ENCODE measurements at places on chromosomes 5 and 9.

DNA sequence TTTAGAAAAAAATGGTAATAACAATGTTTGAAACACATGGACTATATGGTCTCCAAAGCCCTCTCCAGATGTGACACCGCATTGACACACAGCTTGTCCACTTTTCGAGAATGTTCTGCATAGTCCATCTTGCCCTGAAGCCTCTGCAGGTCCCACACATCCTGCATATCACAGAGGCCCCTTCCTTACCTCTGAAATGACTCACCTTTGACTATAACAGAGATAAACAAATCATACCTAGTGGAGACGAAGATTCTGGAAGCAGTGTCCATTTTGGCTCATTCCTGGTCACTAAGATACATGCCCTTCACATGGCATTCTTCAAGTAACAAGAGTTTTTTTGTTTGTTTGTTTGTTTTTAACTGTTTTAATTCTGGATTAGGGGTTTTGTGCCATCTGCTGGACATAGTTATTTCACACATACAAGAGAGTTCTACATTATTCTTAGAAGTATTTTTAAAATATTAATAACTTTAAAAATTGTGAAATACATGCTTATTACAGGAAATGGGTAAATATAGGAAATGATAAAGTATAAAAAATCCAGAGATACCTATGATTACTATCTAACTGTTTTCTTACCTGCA is 5.1 kb downstream of the ARL14EPL start:
- no peak for DNase-seq

DNA sequence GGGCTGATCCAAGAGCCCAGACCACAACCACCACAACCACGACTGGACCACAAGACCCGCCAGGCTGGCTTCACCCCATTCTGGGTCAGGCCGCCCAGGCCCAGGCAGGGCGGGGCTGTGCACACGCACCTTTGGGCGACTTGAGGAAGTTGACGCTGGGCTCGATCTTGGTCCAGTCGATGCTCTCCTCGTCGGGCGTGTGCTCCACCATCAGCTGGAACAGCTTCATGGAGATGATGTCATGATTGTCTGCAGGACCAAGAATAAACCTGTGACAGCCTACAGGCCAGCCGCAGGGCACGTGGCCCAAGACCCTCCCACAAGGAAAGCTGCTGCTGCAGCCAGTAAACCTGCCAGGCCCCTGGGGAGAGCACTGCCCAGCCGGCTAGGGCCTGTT is 17.3 kb downstream of the LMAN2 start:
- no peak for DNase-seq

- DNase-seq = no peak
Observed at GRCh38 chr5:96331210-96331609, 101.8 kb downstream of the PCSK1 start.

DNA sequence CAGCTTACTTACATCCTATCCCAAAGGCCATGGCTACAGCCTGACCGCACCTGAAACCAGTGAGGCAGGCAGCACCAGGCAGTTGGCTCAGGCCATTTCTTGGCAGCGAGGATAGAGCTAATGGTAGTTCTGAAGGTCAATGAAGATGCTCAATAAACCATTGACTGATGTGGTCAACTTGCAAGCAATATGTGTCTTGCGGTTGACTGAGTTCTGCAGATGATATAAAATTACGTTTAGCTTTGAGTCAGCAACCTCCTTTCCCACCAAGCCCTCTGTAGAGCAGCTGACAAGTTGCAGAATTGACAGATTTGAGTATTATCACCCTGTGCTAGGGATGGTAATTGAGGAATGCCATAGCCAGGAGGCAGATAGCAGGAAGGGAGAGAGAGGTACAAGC is 189.0 kb upstream of the PUM3 start:
- DNase-seq = no peak

DNA sequence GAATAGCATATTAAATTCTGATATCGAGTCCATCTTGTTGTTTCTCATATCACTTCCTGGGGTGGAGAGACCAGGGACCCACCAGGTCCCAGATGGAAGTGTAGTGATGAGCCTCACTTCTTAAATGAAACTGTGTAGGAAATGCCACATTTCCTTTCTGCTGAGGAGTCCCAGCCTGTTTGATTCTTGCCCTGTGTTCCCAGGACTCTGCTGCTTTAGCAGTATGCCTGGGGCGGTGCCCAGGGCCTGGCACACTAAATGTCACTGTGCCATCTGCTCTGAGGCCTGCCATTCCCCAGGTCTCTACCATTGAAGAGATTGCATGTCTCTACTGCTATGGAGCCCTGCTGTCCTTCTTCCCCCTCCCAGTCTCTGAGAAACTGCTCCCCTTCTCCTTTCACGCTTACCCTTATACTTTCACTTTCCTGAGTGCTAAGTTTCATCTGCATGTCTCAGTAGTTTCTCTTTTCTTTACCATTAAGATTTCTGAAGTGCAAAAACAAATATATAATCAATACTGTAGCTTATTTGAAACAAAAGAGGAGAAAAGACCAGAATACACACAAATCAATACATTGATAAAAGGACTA is 260.4 kb downstream of the GABRB2 start:
- no peak for DNase-seq

GRCh38 chr5:134387443-134387842 is 16.1 kb downstream of the UBE2B start:
- DNase-seq = no peak
